ENCODE measurements at places on chromosomes 5 and 9.

DNA sequence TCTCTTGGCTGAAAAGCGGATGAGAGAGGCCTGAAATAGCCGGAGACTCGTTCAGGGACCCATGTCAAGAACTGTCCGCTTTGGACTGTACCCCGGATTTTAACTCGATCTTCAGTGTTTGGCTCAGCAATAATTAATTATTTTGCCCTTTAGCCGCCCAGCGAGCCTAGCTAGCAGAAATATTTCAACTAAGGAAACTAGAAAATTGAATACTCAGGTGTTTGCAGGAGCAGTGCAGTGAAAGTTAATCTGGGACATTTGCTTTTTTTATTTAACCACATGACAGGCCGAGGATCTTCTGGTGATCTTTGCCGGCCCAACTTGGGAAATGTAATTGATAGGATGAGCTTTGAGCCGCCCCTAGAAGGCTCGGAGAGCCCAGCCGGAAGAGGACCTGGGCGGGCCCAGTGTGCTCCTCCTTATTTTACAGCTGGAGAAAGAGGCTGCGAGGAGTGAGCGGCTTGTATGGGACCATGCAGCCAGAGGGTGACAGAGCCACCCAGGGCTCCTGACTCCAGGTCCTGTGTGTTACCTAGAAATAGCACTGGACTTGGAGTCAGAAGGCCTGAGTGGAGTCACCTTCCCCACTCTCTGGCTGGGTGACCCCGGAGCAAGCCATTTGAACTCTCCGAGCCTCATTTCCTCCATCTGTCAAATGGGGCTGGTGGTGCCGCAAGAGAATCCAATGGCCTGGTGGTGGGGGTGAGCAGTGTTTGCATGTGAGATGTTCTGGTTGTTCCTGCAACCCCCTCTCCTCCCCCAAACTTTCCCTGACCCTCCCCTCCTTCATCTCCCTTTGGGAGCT, 2.4 kb downstream of the PPARGC1B start:
- DNase-seq: no peak

DNA sequence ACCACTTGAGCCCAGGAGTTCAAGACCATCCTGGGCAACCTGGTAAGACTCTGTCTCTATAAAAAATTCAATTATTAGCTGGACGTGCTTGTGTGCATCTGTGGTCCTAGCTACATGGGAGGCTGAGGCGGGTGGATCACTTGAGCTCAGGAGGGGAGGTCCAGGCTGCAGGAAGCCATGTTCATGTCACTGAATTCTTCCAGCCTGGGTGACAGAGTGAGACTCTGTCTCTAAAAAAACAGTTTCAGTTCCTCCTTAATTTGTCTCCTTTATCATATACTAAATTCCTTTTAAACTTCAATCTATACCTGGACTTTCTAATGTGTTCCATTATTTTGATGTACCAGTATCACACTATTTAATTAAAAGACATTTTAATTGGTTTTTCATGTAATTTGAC, 422.2 kb upstream of the TLE4 start:
- DNase-seq: no peak

- no peak for DNase-seq
Observed at GRCh38 chr5:175148636-175149172, 295.3 kb downstream of the DRD1 start.

DNA sequence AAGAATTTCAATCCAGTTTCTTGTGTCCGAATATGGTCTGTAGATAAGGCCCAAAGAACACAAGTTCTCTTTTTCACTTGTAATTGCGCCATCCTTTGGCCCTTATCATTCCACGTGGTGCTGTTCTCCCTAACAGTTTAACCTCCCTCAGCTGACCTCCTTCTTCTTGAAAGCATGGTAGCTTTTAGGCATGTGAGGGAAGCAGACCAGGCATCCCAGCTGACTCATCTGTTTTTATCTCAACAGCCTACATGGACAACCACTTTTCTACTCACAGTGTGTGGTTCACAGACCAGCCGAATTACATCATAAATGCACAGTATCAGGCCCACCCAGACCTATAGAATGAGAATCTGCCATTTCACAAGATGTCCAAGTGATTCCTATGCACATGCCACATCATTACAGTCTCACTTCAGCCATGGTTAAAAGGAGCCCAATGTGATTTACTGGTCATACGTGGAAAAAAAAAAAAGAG, 26.9 kb upstream of the PLIN2 start:
- DNase-seq: no peak

- DNase-seq: no peak
Observed at GRCh38 chr9:107838766-107839165, 349.2 kb upstream of the KLF4 start.

DNA sequence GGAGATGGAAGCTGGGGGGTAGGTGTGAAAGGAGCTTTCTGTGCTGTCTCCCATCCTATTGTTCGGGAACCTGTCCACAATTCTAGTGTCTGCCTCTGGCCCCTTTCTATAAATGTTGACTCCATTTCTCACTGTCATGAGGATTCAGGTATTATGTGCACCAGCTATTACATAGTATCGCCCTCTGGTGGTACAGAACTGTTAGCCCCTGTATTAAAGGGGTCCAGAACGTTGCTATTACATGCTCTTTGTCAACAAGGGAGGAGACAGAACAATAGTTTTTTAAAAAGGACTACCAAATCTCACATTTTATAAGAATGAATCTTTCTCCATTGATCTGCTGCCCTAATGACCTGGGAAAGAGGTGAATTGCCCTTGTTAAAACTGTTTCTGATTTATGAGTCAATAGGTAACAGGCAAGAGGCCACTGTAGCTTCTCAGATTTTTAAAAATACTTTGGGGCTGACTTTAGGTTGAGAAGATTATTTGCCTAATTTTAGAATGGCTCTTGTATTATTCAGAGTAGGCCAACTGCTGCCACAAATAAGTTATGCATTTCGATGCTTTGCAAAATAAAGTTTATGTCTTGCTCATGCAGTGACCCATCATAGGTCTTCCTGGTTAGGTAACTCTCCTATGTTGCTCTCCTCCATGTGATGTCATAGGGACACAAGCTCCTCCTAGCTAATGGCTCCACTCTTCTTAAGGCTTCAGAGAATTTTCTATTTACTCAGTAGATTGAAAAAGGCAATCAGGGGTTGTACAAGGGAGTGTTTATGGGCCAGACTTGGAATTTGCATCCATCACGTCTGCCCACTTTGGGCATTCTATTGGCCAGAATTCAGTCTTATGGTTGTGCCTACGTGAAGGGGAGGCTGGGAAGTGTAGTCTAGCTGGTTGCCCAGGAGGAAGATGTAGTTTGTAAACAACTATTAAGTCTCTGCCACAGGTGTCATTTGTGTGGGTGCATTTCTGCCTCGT, 20.8 kb downstream of the DCANP1 start:
- peak; percentile 55 for DNase-seq

DNA sequence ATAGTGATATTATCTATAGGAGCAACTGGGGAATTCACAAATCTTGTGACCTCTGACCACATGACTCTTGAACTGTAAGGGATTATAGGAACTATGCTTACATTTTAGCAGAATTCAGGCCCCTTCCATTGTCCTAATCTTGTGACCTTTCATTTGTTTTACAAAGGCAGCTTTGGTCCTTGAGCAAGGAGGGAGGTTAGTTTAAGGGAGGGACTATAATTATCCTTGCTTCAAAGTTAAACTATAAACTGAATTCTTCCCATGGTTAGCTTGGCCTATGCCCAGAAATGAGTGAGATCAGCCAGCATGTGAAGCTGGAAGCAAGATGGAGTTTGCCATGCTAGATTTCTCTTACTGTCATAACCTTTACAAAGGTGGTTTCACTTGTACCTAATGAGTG, 51.2 kb downstream of the TARS1 start:
- no peak for DNase-seq

DNA sequence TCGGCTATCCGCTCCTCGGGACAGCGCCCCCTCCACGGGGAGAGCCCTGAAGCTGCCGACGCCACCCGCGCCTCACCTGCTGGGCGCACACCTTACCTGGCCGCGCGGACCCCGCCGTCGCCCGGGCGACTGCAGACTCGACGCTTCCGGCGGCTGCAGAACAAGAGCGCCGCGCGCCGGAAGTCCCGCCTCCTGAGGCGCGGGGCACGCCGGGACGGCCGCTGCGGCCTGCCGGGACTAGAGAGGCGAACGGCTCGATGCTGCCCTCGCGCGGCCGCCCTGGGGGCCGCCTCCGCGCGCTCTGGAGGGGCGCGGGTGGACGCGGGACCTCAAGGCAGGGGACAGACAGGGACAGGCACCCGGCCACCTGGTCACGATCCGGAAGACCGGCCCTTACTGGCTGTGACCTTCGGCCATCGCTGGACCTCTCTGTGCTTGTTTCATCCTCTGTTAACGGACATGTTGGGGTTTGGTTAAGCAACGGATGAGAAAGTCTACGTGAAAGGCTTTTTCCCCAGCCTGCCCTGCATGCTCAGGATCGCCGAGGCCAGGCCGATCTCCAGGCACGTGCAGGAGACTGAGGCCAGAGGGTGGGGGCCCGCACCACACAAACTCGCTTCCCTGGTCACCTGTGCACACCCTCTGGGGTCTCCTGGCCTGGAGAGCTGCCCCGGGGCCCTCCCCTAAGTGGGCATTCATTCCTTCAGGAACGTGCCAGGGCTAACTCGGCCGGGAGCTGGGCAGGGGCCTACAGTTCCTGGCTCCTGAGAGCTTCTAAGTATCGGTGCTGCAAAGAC, at the start of gene SNAPC4:
Gene SNAPC4 (minus strand): TSS at position 133 of the 797 bp plus-strand sequence. CDS start 1,742 bp downstream, outside the sequence.
- peak; percentile 90 for DNase-seq

DNA sequence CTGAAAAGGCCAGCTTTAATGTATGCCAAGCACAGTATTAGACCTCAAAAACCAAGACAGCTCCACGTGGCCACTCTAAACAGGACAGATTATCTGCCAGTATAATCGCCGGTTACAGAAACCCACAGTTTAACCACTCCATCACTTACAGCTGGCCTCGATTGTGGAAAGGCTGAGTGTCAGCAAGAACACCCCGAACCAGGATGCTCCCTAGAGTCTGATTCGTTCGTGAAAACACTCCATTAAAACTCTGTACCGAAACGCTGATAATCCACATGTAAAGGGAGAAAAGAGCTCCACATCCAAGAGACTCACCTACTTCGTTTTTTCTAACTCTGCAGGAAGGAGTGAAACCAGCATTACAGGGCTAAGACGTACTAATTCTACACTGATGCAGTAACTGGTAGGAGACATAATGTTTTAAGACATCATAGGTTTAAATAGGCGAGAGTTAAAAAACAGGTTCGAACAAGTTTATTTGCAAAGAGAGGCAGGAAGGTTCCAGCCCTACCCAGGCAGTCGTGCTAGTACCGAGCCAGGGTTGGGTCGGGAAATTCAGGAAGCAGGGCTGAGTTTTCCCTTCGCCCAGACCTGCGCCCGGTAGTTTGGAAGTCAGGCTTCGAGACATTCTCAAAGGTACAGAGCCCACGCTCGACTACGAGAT, 949 bp downstream of the SERINC5 start:
- DNase-seq: peak; percentile 48

DNA sequence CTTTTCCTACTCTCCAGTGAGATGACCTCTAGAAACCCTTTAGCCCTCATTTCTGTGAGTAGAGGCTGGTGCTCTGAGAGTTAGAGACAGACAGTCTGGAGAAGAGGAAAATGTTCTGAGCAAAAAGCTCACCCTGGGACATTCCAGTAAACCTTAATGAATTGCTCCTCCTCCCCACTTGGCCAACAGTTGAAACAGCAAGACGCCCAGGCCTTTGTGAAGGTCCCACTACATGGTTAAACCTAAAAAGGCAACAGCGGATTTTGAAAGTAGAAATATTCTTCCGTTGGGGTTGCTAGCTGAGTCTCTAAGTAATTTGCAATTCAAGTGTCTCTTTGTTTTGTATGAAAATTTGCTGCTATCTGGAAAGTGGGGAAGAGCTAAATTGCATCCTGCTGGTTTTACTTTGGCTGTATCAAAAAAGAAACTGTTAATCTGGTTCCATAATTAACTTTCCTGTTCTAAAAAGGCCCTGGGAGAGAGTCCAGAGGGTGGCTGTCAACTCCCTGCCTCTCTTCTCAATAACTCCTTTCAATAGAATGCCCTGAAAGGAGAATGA, 63.8 kb downstream of the ATP10B start:
- no peak for DNase-seq

Measured in CD4-positive, alpha-beta T cell treated with Interleukin-12 subunit alpha and Interleukin-12 subunit beta, for 1 hour (primary cell).